Stimulated activated CD4-positive, alpha-beta T cell treated with anti-CD3 and anti-CD28 coated beads, Interleukin-15, amount 100 ng/mL, for 1 hour (primary cell): ENCODE measurements at places on chromosomes 11 and 22.

- DNase-seq = no peak
Measured at GRCh38 chr11:36500315-36500721, 9.8 kb downstream of the TRAF6 start.

GRCh38 chr22:38213319-38213989 is 11.7 kb downstream of the MAFF start:
- DNase-seq = no peak

- DNase-seq = no peak
Measured at GRCh38 chr11:80074837-80075236, 634.0 kb upstream of the TENM4 start.

GRCh38 chr22:17919276-17920144 is 104.9 kb downstream of the MICAL3 start:
- no peak for DNase-seq

DNA sequence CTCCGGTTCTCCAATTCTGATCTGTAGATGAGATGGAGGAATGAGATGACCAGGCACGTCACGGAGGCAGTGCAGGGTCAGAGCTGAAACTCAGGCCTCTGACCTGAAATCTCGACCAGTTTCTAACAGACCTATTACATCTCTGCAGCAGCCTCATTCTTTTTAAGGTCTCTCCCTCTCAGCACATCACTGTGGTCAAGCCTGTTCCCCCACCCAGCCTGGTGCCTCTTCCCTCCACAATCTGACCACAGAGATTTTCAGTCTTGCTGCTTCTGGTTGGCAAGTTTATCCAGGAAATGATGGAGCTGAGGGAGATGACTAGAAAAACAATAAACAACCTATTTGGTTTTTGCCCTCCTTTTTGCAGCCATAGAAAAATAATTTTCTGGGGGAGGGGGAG is 9.5 kb downstream of the GRAMD1B start:
- no peak for DNase-seq
